Activated naive CD8-positive, alpha-beta T cell treated with anti-CD3 and anti-CD28 coated beads, Interleukin-2, amount 50 U/mL, for 24 hours (primary cell): ENCODE measurements at places on chromosomes 7 and 10.
A peak's percentile ranks its signal among the peaks of the same experiment; 100 is the strongest.

DNA sequence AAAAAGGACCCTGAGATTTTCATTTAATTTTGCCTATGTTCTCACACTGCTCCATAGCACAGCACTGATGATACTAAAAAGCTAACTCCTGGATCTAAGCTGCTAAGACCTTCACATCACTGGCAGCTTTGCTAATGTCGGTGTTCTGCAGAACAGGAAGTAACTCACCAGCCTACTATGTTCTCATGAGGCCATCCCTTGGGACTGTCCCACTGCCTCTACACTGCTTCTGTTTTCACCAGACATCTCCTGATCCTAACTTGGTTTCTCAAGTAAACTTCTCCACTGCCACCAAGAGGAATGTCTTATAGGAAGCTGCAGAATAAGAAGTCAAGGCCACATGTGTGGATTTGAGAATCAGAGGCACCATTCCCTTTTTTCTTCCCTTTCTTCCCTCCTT lies 15.1 kb downstream of the HTR7 start:
- no peak overlapping the region for H3K4me3 ChIP-seq

- H3K4me1 ChIP-seq = no peaks in the 10 kb centered on the region
- H3K36me3 ChIP-seq = no peaks in the 10 kb centered on the region
- DNase-seq = no peak
- H3K27ac ChIP-seq = no peak overlapping the region
These were observed 9.5 kb upstream of the RBM20 start for GRCh38 chr10:110634527-110635209.

GRCh38 chr7:123633553-123633952 lies 22.1 kb upstream of the LMOD2 start:
- no peak overlapping the region for H3K27ac ChIP-seq
- no peaks in the 10 kb centered on the region for H3K4me1 ChIP-seq
- H3K4me3 ChIP-seq = no peak overlapping the region
- DNase-seq = no peak

- H3K4me3 ChIP-seq = no peak overlapping the region
- H3K4me1 ChIP-seq = peaks cover 7% of the 10 kb centered on the region
- peaks cover 6% of the 10 kb centered on the region for H3K27me3 ChIP-seq
- DNase-seq = no peak
- peaks cover 3% of the 10 kb centered on the region for H3K36me3 ChIP-seq
- no peak overlapping the region for H3K27ac ChIP-seq
These were observed 3.3 kb upstream of the OR2F2 start for GRCh38 chr7:143931739-143932138.

- H3K36me3 ChIP-seq = no peaks in the 10 kb centered on the region
- DNase-seq = no peak
- H3K4me3 ChIP-seq = no peak overlapping the region
- no peaks in the 10 kb centered on the region for H3K4me1 ChIP-seq
These were observed 742.3 kb downstream of the TNS3 start for GRCh38 chr7:46839651-46840050.

GRCh38 chr10:48456361-48456804 lies 148.5 kb downstream of the ARHGAP22 start:
- H3K27ac ChIP-seq = no peak overlapping the region
- DNase-seq = no peak
- no peaks in the 10 kb centered on the region for H3K27me3 ChIP-seq
- H3K4me1 ChIP-seq = no peaks in the 10 kb centered on the region

GRCh38 chr7:93920496-93921182 lies 896 bp upstream of the GNG11 start:
- H3K27ac ChIP-seq = no peak overlapping the region
- H3K36me3 ChIP-seq = no peaks in the 10 kb centered on the region
- H3K27me3 ChIP-seq = peaks cover 43% of the 10 kb centered on the region
- no peak overlapping the region for H3K4me3 ChIP-seq

- H3K4me3 ChIP-seq = no peak overlapping the region
- no peak for DNase-seq
- H3K27me3 ChIP-seq = peaks cover 2% of the 10 kb centered on the region
- no peaks in the 10 kb centered on the region for H3K36me3 ChIP-seq
- no peak overlapping the region for H3K27ac ChIP-seq
These were observed 191.9 kb upstream of the LYZL2 start for GRCh38 chr10:30821261-30821993.

DNA sequence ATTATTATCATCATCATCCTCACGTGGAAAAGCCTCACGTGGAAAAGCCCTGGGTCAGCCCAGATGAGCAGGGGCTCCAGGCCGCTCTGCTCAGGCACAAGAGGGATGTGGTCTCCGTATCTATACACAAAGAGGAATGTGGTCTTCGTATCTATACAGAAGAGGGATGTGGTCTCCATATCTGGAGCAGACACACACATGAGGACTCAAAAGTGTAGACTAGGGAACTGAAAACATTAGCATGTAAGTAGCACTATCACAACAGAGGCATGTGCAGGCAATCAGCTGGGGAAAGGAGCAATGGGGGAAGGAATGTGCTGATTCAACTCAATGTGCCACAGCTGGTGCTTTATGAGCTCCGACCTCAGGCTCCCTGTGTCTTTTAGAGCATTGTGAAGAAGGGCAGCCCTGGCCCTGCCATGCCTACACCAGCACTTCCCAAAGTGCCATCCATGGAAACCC lies 86.5 kb downstream of the PLXNA4 start:
- H3K27ac ChIP-seq = no peak overlapping the region
- no peak for DNase-seq
- H3K27me3 ChIP-seq = no peaks in the 10 kb centered on the region
- H3K4me1 ChIP-seq = peaks cover 40% of the 10 kb centered on the region
- no peaks in the 10 kb centered on the region for H3K36me3 ChIP-seq
- H3K4me3 ChIP-seq = no peak overlapping the region

GRCh38 chr7:55538538-55538937 lies 33.8 kb downstream of the VOPP1 start:
- peaks cover 20% of the 10 kb centered on the region for H3K36me3 ChIP-seq
- H3K4me3 ChIP-seq = no peak overlapping the region
- H3K27me3 ChIP-seq = no peaks in the 10 kb centered on the region
- H3K27ac ChIP-seq = peak overlapping the region; percentile 61
- H3K4me1 ChIP-seq = peaks cover 71% of the 10 kb centered on the region
- DNase-seq = no peak

GRCh38 chr10:105466521-105466920 lies 825.4 kb downstream of the SORCS3 start:
- H3K4me3 ChIP-seq = no peak overlapping the region
- no peak for DNase-seq
- H3K27me3 ChIP-seq = no peaks in the 10 kb centered on the region
- no peaks in the 10 kb centered on the region for H3K36me3 ChIP-seq

DNA sequence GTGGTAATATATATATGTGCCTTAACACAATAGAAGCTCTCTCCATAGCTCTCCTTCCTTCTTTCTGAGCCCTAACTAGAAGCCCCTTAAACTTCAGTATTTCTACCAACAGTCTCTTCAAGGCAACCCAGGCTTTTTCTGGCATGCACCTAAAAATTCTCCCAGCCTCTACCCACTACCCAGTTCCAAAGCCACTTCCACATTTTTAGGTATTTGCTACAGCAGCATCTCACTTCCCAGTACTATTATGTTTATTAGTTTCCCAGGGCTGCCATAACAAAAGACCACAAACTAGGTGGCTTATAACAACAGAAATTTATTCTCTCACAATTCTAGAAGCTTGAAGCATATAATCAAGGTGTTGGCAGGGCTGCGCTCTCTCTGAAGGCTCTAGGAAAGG lies 15.7 kb upstream of the TNKS2 start:
- DNase-seq = no peak
- H3K4me3 ChIP-seq = no peak overlapping the region
- peaks cover 8% of the 10 kb centered on the region for H3K27me3 ChIP-seq
- H3K36me3 ChIP-seq = no peaks in the 10 kb centered on the region
- H3K4me1 ChIP-seq = no peaks in the 10 kb centered on the region

- no peaks in the 10 kb centered on the region for H3K36me3 ChIP-seq
- no peaks in the 10 kb centered on the region for H3K4me1 ChIP-seq
- no peak for DNase-seq
These were observed 362.7 kb downstream of the CXCL12 start for GRCh38 chr10:44022203-44022602.

GRCh38 chr7:127438836-127439235 lies 46.3 kb upstream of the ZNF800 start:
- H3K4me1 ChIP-seq = no peaks in the 10 kb centered on the region
- no peak for DNase-seq
- no peak overlapping the region for H3K27ac ChIP-seq
- H3K36me3 ChIP-seq = no peaks in the 10 kb centered on the region

DNA sequence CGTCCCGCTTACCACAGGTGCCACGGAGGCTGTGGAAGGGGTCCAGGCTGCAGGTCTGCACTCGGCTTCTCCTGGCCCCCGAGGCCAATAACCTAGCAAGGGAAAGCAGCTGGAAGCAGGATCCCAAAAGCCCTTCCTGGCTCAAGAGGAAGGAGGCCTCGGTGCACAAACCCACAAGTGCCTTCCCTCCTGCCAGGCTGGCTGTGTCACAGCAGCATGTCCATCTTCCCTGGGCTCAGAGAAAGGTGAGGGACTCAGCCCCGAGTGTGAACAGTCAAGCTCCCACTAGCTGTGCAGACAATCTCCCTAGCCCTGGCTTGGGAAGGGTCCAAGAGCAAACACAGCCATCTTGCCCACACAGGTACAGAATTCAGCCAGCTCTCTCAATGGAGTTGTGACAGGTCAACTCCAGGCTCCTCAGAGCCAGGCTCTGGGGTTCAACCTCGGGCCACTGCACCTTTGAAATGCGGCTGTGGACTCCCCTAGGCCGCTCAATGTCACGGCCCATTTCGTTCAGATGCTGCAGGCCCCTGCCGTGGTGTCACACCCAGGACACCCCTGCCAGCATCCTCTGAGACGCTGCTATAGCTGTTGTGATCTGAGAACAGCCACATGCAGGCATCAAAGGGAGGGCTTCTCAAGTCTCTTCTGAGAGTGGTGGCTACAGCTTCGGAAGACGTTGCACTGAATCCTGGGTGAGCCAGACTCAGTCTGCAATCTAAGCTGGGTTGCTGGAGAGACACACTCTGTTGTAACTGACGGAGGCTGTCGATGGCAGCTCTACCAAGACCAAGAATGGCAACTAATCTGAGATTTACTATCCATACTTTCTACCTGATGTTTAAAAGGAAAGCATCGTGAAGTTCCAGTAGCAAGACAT lies 137.9 kb downstream of the DIP2C start:
- no peak for DNase-seq
- H3K27me3 ChIP-seq = peaks cover 27% of the 10 kb centered on the region
- no peaks in the 10 kb centered on the region for H3K4me1 ChIP-seq
- no peaks in the 10 kb centered on the region for H3K36me3 ChIP-seq

DNA sequence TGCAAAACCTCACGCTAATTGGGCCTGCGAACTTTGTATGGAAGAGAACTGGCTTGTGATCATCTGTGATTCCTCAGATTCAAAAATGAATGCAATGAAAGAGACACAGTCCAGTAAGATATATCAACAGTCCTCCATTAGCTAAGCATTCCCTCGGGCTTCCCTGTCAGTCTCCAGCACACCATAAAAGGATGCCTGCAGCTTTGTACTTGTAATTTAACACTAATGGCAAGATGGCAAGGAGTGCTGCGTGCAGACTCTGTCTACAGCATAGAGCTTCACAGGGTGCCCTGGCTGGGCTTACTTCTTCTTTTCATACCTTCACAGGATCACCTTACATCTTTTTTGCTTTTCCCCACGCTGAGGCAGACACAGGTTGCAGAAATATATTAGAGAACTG lies 200.0 kb downstream of the GFRA1 start:
- DNase-seq = no peak
- H3K27me3 ChIP-seq = no peaks in the 10 kb centered on the region
- no peaks in the 10 kb centered on the region for H3K4me1 ChIP-seq
- no peak overlapping the region for H3K27ac ChIP-seq

DNA sequence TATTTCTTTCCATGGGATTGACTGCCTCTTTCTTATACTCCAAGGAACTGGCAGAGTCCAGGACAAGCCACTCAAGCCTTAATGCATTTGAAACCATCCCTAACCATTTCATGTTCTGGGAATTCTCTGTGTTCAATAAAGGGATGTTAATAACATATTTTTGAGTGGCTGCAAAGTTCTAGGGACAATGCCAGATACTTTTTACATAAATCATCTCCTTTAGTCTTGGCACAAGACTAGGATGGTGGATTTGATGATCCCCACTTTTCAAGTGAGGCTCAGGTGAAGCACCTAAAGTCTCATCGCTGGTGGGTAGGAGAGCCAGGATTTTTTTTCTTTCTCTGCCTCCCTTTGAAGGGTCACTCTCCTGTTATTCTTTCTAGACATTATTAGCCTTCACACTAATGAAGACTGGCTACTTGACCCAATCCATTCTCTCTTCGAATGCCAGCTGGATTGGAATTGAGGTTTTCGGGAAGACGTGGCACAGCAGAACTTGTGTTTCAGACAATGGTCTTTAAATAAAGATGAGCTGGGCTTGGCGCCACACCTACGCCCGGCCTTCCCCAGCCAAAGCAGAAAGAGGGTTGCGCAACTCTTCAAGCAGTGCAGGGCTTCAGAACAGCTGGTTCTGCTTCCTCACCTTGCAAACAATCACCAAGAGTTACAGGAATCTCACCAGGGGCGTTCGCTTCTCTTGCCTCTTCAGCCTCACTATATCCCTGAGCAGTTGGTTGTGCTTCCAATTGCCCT lies 73.8 kb upstream of the BMPER start:
- H3K27ac ChIP-seq = no peak overlapping the region
- H3K4me1 ChIP-seq = no peaks in the 10 kb centered on the region
- H3K4me3 ChIP-seq = no peak overlapping the region
- H3K36me3 ChIP-seq = no peaks in the 10 kb centered on the region
- H3K27me3 ChIP-seq = no peaks in the 10 kb centered on the region
- DNase-seq = no peak

DNA sequence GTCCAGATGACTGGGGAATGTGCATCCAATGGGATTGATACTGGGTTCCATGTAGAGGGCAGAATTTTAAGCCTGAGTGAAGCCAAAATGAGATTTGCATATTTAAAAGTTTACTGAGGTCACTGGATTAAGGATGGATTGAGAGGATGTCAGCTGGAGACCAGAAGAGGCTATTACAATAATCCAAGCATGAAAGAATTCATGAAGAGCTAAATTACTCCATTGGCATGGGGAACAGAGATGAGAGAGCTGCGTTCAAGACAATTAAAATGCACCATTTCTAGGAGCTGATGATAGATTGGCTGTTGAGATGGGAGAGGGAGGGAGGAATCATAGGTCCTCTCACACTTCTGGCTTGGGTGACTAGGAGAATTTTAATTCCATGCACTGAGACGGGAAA lies 158.5 kb downstream of the JCAD start:
- no peak overlapping the region for H3K27ac ChIP-seq
- H3K27me3 ChIP-seq = peaks cover 3% of the 10 kb centered on the region
- no peak overlapping the region for H3K4me3 ChIP-seq

DNA sequence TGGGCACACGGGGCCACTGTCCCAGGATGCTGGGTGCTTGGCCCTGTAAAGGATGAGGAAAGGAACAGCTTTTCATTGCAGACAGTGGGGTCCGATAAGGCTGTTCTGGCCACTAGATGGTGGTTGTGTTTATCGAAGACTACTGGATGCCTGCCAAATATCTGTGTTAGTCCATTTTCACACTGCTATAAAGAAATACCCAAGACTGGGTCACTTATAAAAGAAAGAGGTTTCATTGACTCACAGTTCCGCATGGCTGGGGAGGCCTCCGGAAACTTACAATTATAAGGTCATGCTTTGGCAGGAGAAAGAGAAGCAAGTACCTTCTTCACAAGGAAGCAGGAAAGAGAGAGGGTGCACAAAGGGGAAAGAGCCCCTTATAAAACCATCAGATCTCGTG lies 32.2 kb upstream of the GARS1 start:
- no peaks in the 10 kb centered on the region for H3K27me3 ChIP-seq
- no peak for DNase-seq
- no peak overlapping the region for H3K4me3 ChIP-seq
- no peak overlapping the region for H3K27ac ChIP-seq
- peaks cover 20% of the 10 kb centered on the region for H3K36me3 ChIP-seq

GRCh38 chr7:43195256-43195655 lies 82.8 kb downstream of the HECW1 start:
- H3K27ac ChIP-seq = no peak overlapping the region
- H3K4me3 ChIP-seq = no peak overlapping the region
